ENCODE measurements at places on chromosomes 16 and 17.

DNA sequence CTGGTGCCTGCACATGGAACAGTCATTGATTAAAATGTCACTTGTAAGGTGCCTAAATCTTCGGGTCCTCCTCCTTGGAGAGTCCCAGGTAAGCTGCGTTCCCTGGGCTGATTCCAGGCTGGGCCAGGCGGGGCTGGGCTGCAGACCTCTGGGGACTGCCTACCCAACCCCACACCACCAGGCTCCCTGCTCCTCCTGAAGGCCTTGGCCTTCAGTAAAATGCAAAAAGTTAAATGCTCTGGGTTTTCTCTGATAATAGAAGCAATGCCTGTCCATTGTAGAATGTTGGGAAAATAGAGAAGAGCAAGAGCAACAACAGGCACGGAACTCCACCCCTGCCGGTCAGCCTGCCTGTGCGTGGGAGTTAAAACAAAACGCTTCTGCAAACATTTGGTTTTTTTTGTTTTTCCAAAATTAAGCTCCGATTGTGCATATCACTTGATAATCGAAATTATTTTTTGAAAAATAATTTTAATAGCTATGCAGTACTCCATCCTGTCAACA, 363.9 kb downstream of the SEC14L1 start:
- DNase-seq = no peak

- no peak for DNase-seq
Measured at GRCh38 chr17:956905-957304, 22.7 kb downstream of the NXN start.

GRCh38 chr17:28446716-28447395, 26.6 kb upstream of the SLC13A2 start:
- DNase-seq = no peak

DNA sequence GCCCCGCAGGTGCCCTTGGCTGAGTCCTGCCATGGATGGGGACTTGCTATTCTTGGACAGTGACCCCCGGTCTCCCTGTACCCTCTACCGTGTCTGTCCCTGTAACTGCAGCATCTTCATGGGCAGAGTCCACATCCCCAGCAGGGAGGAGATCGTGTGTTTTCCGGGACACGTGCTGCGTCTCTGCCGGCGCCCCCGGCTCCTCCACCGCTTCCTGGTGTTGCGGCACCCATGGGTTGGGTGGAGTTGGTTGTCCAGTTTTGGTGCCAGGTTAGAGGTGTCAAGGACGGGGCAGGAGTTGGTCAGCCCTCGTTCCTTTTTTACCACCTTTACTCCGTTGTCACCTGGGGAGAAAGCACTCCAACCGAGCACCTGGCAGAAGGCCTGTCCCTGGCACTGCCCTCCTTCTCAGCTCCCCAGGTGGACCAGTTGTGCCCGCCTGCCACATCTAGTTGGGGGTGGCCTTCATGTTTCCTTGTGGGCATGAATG, 20.0 kb downstream of the BAIAP2 start:
- no peak for DNase-seq

DNA sequence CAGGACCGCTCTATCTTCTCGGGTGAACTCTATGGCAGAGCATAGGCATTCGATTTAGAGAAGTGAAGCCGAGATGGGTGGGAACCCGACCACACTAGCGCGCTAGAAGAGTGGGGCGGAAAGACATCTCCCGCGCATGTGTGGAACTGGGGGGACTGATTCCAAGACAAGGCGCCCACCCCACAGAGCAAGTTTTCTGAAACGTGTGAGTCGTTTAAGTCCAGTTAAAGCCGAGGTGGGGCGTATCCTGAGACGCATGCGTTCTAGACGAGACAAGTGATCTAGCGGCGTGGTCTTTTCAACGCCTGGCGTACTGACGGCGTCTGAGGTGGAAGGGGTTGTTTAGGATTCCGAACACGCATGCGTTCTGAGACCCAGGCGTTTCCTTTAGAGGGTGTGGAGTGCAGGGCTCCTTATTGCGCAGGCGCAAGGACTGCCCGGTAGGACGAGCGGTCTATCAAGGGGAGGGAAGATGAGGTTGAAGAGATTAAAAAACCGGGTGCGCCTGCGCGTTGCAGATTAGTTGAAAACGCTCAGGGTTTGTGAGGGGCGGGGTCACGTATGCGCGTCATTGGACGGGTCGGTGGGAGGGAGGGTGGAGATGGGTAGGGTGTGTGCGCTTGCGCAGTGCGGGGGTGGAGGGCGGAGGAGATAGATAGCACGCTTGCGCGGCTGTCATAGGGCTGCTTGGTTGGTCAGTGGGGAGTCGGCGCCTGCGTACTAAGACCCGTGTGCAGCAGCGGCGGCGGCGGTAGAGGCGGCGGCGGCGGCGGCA, at the start of gene EIF5A:
TSS of gene EIF5A (plus strand) at position 718 of the 775 bp plus-strand sequence. CDS start 2,008 bp downstream, outside the sequence.
- peak; percentile 100 for DNase-seq

Data from pons (tissue), 1 donor.